DMS79 (cell line): ENCODE measurements at places on chromosomes 11 and 22.
A peak's percentile ranks its signal among the peaks of the same experiment; 100 is the strongest.

DNA sequence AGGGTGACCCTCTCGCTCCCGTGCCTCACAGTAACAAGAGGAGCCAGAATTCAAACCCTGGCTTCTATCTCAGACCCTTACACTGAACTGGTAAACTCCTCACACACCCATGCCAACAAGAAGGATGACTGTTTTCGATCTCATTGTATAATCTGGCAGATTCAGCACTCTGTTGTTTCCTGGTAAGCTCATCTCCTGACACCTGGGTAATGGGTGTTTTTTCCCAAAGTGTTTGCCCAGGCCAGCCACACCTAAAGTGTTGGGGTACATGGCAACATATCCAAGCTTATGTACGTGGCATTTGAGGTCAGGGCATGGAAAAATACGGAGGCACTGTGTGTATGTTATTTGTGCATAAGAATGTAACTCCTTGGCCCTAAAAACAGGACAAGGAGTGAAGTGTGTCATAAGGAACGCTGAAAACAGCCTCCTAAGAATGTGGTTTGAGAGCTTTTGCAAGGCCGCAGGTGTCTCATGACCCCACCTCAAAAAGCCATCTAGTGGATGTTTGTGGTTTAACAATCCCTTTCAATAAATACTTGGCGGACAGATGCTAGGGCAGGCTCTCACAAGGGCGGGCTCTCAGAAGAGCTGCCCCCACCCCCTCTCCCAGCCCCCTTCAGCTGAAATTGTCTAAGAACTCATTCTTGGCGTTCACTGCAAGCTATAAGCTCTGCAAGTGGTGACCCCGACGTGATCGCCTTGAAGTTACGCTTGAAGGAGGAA, at the start of gene MS4A15:
Gene MS4A15 (plus strand): TSS at position 561 of the 726 bp plus-strand sequence. CDS start 6,867 bp downstream, outside the sequence.
- no peak for DNase-seq

GRCh38 chr11:59615120-59615636, 396 bp downstream of the OSBP start:
- DNase-seq = peak; percentile 29

DNA sequence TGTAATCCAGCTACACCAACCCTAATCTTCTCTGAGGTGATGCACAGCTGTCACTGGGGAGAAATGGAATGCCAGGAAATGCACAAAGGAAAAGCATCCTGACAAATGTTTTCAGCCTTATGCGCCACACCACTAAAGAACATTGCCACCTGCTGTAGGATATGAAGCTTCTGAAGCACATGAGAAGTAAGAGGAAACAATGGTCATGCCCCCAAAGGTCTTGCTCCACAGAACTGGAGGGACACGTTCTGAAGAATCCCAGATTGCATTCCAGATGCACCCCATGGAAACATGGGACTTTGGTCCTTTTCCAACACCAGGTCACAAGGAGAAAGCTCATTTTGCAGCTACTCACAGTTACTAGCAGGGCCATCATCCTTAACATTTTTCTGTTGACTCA, 48.7 kb upstream of the ZBED5 start:
- DNase-seq = no peak

DNA sequence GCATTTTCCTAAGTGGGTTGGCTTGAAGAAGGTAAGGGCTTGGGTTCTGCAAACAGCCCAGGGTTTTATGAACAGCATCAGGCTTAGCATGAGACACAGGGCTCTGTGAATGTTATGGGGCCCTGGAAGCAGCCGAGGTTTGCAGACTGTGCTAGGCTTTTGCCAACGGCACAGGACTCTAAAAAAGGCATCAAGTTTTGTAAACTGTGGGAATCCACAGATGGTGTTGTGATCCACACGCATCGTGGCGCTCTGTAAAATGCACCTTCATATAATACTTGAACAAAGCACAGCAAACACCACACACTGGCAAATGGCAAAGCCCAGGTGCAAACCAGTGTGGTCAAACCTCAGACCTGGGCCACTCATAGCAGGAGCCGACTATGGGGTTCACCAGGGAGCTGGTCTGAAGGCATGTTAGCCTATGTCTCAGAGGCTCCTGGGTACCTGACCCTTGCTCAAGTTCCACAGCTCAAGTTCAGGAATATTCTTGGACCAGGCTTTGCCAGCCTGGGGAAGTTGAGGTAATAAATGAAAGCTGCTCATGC, 2.4 kb upstream of the SLCO2B1 start:
- DNase-seq = no peak

DNA sequence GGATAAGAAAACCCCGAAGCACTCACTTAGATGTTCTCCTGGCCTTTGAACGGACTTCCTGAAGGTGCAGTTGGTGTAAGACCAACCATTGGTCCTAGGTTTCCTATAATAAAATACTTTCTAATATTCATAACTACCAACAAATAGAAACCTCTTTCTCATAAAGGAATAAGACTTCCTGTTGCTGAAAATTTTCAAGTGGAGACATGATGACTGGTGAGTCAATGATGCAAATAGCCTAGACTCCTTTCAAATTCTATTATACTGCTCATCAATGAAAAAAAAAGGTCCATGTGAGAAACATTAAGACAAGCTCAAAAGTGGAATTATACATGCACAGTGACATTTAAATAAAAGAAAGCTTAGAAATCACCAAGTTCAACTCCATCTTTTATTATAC, 862.8 kb downstream of the FAM181B start:
- DNase-seq = no peak

- DNase-seq = peak; percentile 87
These were observed 27.6 kb upstream of the LRRC10B start for GRCh38 chr11:61480994-61481335.

DNA sequence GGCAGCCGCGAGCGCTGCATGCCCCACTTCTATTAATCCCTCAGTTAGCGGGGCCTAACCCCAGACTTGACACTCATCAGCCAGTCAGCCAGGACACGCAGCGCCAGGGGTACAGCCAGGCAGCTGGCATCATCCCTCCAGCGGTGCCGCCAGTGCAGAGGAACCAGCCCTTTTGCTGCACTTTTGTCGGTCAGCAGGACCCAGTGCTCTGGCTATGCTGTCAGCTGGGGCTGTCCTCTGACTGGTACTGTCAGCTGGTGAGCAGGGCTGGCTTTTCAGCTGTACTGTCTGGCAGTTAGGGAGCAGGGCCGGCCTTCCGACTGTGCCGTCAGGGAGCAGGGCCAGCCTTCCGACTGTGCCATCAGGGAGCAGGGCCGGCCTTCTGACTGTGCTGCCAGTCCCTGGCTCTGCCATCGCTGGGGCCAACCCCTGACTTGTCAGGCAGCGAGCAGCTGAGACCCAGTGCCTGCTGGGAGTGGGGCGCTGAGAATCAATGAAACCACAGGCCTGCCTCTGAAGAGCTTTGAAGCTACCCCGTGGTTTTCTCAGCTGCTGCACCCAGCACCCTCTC, 115.4 kb downstream of the KIAA1671 start:
- DNase-seq = no peak

GRCh38 chr11:72649215-72649976, 24.8 kb downstream of the PDE2A start:
- DNase-seq = no peak

DNA sequence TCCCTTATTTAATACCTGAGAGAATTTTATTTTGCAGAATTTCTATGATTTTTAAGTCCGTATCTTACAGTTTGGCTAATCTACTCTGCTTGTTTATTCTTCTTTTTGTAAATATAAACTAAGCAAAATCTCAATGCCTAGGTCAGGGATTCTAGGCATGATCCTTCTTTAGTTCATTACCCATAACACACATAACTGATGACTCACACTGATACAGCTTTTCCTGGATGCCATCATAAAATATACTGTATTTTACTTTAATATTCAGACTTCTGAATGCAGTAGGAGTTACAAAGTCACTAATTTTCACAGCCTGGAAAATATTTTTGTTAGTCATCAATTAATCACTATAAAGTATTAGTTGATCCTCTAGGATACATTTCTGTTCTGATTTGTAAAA, 898.2 kb upstream of the RAG2 start:
- no peak for DNase-seq

- DNase-seq = no peak
These were observed at the start of gene LRRC4C for GRCh38 chr11:41459465-41460401. Gene LRRC4C (minus strand): TSS chr11:41459652.
